Body of pancreas (tissue), 4 donors: ENCODE measurements at places on chromosomes 13 and 19. TPM values are rescaled to one million over a fixed set of nuclear protein-coding genes. Genes with fewer than 3 reads are reported as not detected.
A peak's percentile ranks its signal among the peaks of the same experiment; 100 is the strongest.

DNA sequence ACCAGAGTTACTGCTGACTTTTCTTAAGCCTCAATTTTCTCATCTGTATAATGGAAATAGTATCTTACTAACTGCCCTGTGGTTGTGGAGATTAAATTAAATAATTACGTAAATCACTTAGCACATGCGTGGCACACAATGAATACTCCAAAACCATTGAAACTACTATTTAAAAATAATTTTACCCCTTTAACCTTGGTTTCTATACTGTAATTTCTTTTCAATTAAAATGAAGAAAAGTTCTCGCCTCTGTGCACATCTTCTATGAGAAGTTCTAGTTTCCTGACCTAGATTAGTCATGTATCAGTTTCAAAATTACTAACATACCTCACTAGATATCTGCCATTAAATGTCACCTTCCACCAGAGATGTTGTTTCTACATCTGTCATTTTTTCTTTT is 5.7 kb downstream of the SLITRK1 start:
- no peak for DNase-seq
- no peak overlapping the region for H3K4me3 ChIP-seq
- peaks cover 8% of the 10 kb centered on the region for H3K4me1 ChIP-seq
- no peaks in the 10 kb centered on the region for H3K36me3 ChIP-seq

CEBPA gene
- 12.5 TPM for total RNA-seq

DNA sequence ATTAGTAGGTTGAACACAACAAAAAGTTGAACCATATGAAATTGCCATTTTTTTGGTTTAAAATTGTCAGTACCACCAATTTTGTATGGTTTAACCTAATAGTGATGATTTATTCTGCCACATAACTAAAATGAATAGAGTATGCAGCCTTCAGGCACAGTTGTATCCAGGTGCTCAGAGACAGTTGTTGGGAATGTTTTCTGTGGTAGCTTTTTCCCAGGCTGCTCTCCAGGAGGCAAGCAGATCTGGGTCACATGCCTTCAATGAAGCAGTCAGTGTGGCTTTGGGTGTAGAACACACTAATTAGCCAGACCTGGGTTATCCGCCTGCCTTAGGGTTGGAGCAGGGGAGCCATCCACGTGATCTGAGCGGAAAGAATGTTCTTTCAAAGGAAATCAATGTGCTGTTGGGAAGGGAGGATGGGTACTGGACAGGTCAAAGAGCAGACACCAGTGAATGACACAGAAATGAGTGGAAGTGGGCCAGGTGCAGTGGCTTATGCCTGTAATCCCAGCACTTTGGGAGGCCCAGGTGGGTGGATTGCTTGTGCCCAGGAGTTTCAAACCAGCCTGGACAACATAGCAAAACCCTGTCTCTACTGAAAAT is 28.6 kb downstream of the MARK4 start:
- no peak overlapping the region for H3K4me3 ChIP-seq
- no peak overlapping the region for H3K27ac ChIP-seq
- no peaks in the 10 kb centered on the region for H3K4me1 ChIP-seq
- no peaks in the 10 kb centered on the region for H3K27me3 ChIP-seq

- no peak overlapping the region for H3K4me3 ChIP-seq
- H3K27ac ChIP-seq = peak overlapping the region; percentile 45
- H3K4me1 ChIP-seq = peaks cover 19% of the 10 kb centered on the region
- no peaks in the 10 kb centered on the region for H3K36me3 ChIP-seq
- H3K27me3 ChIP-seq = no peaks in the 10 kb centered on the region
These were observed 8.1 kb upstream of the CARM1 start for GRCh38 chr19:10863107-10863717.

SIGLEC8 gene
- total RNA-seq = not detected

KASH5 gene
- 0.66 TPM for total RNA-seq

DNA sequence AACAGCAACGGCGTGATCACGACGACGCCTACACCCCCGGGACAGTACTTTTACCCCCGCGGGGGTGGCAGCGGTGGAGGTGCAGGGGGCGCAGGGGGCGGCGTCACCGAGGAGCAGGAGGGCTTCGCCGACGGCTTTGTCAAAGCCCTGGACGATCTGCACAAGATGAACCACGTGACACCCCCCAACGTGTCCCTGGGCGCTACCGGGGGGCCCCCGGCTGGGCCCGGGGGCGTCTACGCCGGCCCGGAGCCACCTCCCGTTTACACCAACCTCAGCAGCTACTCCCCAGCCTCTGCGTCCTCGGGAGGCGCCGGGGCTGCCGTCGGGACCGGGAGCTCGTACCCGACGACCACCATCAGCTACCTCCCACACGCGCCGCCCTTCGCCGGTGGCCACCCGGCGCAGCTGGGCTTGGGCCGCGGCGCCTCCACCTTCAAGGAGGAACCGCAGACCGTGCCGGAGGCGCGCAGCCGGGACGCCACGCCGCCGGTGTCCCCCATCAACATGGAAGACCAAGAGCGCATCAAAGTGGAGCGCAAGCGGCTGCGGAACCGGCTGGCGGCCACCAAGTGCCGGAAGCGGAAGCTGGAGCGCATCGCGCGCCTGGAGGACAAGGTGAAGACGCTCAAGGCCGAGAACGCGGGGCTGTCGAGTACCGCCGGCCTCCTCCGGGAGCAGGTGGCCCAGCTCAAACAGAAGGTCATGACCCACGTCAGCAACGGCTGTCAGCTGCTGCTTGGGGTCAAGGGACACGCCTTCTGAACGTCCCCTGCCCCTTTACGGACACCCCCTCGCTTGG is 966 bp downstream of the JUNB start:
- no peaks in the 10 kb centered on the region for H3K27me3 ChIP-seq
- H3K4me3 ChIP-seq = peak overlapping the region; percentile 87

RNF113B gene
- total RNA-seq = not detected

GRCh38 chr19:53396525-53396868 is 1.5 kb downstream of the ZNF765 start:
- no peak overlapping the region for H3K4me3 ChIP-seq
- no peak for DNase-seq
- peaks cover 18% of the 10 kb centered on the region for H3K4me1 ChIP-seq
- H3K27ac ChIP-seq = no peak overlapping the region
- H3K36me3 ChIP-seq = no peaks in the 10 kb centered on the region
- no peaks in the 10 kb centered on the region for H3K27me3 ChIP-seq

PROZ gene
- total RNA-seq = not detected

TM9SF2 gene
- 63.6 TPM for total RNA-seq

GRCh38 chr13:98549006-98549727 is 27.7 kb downstream of the STK24 start:
- H3K27me3 ChIP-seq = no peaks in the 10 kb centered on the region
- no peaks in the 10 kb centered on the region for H3K36me3 ChIP-seq
- DNase-seq = no peak
- H3K4me1 ChIP-seq = peaks cover 27% of the 10 kb centered on the region

CEACAM8 gene
- total RNA-seq = not detected

NEK5 gene
- 0.78 TPM for total RNA-seq

GRCh38 chr13:101115762-101116171 is 300.5 kb downstream of the NALCN start:
- no peak overlapping the region for H3K4me3 ChIP-seq
- no peak overlapping the region for H3K27ac ChIP-seq
- DNase-seq = no peak
- H3K27me3 ChIP-seq = no peaks in the 10 kb centered on the region
- no peaks in the 10 kb centered on the region for H3K36me3 ChIP-seq
- H3K4me1 ChIP-seq = no peaks in the 10 kb centered on the region

CGB3 gene
- total RNA-seq = not detected

DNA sequence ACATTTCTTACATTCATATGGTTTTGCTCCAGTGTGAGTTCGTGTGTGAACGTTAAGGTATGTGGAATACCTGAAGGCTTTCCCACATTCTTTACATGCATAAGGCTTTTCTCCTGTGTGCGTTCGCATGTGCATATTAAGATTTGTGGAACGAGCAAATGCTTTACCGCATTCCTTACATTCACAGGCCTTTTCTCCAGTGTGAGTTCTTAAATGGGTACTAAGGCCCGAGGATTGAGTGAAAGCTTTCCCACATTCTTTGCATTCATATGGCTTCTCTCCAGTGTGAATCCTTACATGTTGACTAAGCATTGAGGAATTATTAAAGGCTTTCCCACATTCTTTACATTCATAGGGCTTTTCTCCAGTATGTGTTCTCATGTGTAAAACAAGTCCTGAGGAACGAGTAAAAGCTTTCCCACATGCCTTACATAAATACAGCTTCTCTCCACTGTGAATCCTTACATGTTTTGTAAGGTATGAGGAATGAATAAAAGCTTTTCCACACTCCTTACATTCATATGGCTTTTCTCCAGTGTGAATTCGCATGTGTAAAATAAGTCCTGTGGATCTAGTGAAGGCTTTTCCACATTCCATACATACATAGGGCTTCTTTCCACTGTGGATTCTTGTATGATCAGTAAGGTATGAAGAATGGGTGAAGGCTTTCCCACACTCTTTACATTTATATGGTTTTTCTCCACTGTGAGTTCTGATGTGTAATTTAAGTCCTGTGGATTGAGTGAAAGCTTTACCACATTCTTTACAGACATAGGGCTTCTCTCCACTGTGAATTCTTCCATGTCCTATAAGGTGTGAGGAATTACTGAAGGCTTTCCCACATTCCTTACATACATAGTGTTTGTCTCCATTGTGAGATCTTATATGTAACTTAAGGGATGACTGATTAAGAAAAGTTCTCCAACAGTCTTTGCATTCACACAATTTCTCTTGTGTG is 10.7 kb downstream of the ZNF846 start:
- H3K4me3 ChIP-seq = no peak overlapping the region
- peaks cover 17% of the 10 kb centered on the region for H3K36me3 ChIP-seq
- no peak overlapping the region for H3K27ac ChIP-seq
- no peaks in the 10 kb centered on the region for H3K27me3 ChIP-seq
- no peak for DNase-seq
- H3K4me1 ChIP-seq = no peaks in the 10 kb centered on the region

- DNase-seq = no peak
- H3K4me3 ChIP-seq = no peak overlapping the region
- no peaks in the 10 kb centered on the region for H3K4me1 ChIP-seq
- no peaks in the 10 kb centered on the region for H3K36me3 ChIP-seq
- H3K27me3 ChIP-seq = no peaks in the 10 kb centered on the region
- H3K27ac ChIP-seq = no peak overlapping the region
These were observed 226.8 kb downstream of the PCDH17 start for GRCh38 chr13:57858376-57858775.

DNA sequence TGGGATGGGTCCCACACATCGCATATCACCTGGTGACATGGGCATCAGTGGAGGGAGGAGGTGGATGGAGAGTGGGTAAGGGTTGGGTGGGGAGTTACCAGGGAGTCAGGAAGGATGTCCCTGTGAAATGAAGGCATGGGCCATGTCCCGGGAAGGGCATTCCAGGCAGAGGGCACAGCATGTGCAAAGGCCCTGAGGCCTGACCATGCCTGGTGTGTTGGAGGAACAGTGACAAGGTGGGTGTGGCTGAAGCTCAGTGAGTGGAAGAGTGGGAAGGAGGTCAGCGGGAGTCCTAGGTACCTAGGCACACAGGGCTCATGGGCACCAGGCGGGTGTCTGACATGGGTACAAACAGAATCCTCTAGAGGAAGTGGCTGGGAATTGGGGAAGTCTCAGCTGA is 11.0 kb upstream of the COLGALT1 start:
- peaks cover 2% of the 10 kb centered on the region for H3K4me1 ChIP-seq
- DNase-seq = no peak
- no peaks in the 10 kb centered on the region for H3K27me3 ChIP-seq
- no peaks in the 10 kb centered on the region for H3K36me3 ChIP-seq
- no peak overlapping the region for H3K4me3 ChIP-seq

- DNase-seq = no peak
- no peaks in the 10 kb centered on the region for H3K27me3 ChIP-seq
- no peak overlapping the region for H3K27ac ChIP-seq
- no peaks in the 10 kb centered on the region for H3K4me1 ChIP-seq
- H3K36me3 ChIP-seq = no peaks in the 10 kb centered on the region
These were observed 6.6 kb upstream of the GADD45B start for GRCh38 chr19:2469102-2469914.

ELSPBP1 gene
- total RNA-seq = not detected

GRCh38 chr19:30855442-30855841 is 483.3 kb downstream of the ZNF536 start:
- H3K36me3 ChIP-seq = no peaks in the 10 kb centered on the region
- no peak overlapping the region for H3K27ac ChIP-seq
- H3K4me3 ChIP-seq = no peak overlapping the region
- DNase-seq = no peak

DNA sequence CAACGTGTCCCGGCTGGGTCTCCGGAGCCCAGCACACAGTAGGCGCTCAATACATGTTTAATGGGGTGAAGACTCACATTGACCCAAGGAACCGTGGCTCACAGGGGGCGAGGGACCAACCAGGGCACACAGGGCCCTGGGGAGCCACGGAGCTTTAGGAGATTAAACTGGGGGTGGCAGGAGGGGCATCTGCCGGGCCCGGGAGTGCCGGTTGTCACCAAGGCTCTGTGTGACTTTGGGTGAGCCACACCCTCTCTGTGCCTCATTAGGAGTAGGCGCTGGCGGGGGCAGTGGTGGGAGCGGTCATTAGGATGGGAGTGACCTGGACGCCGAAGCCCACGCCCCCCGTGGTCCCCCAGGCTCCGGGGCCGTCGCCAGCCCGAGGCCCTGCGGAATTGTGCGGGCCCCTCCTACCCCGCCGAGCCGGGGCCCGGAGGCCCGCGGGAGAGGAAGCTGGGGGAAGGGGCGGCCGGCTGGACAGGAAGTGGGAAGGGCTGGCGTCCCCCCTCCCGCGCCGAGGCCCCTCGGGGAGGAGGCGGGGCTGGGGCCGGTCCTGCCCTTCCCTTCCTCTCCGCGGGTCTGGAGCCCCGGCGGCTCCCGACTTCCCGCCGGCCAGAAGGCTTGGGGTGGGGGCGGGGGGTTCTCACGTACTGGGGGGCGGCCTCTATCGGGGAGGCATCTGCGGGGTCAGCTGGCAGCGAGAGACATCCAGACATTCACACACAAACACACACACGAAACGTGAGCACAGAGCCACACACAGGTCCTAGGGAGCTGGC is 1.8 kb upstream of the SSBP4 start:
- H3K4me3 ChIP-seq = no peak overlapping the region
- H3K27ac ChIP-seq = peak overlapping the region; percentile 37

- no peak for DNase-seq
- no peak overlapping the region for H3K4me3 ChIP-seq
- H3K36me3 ChIP-seq = no peaks in the 10 kb centered on the region
- no peak overlapping the region for H3K27ac ChIP-seq
These were observed 277.8 kb downstream of the POU4F1 start for GRCh38 chr13:78325585-78325984.
